Breast epithelium (tissue), 4 donors: ENCODE measurements at places on chromosomes 4 and X.

DNA sequence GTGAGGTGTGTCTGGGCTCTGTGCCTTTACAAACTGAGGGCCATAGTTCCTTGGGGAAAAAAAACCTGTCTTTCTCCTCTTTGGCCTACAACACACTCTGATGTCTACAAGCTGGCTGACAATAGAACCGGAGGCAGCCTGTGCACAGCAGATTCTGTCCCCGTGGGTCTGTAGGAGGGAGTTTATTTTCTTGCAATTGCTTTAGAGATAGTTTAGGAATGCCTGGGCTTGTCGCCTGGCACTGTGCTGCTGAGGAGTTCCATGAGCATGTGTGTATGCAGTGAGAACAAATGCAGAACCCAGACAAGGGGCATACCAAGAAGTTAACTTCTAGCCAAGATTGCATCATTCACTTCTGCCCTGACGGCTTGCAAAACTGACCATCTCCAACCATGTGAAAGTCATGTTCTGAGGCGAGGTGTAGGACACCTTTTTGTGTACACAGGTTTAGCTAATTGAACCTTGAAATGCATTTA, 54.1 kb downstream of the CCNI start:
- no peaks in the 10 kb centered on the region for H3K36me3 ChIP-seq
- no peak overlapping the region for H3K4me3 ChIP-seq
- DNase-seq, result peak; percentile 72
- no peaks in the 10 kb centered on the region for H3K27me3 ChIP-seq

GRCh38 chrX:118189000-118189399, 72.4 kb upstream of the KLHL13 start:
- peaks cover 3% of the 10 kb centered on the region for H3K27me3 ChIP-seq
- DNase-seq, result no peak
- H3K27ac ChIP-seq, result no peak overlapping the region
- H3K4me3 ChIP-seq, result no peak overlapping the region
- no peaks in the 10 kb centered on the region for H3K36me3 ChIP-seq

- no peak for DNase-seq
- H3K27me3 ChIP-seq, result no peaks in the 10 kb centered on the region
- H3K4me1 ChIP-seq, result no peaks in the 10 kb centered on the region
- H3K4me3 ChIP-seq, result no peak overlapping the region
Measured at GRCh38 chrX:41824551-41824950, 98.8 kb downstream of the CASK start.

DNA sequence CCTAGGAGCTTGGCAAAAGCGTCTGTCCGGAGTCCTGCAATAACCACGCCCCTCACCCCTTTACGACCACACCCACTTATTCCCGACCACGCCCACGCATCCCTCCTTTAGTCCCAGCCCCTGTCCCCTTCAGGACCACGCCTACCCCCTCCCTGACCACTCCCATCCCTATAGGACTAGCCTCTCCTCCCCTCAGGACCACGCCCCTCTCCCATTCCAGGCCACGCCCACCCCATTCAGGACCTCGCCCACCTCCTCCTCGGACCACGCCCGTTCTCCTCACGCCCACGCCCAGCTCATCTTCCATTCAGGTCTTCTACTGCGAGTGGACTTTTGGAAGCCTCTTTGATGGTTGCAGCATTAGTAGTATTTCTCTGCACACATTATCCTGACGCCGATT, 131.2 kb upstream of the STX18 start:
- DNase-seq, result no peak
- H3K27ac ChIP-seq, result no peak overlapping the region

GRCh38 chrX:54089191-54089590, 44.9 kb upstream of the PHF8 start:
- peaks cover 4% of the 10 kb centered on the region for H3K27me3 ChIP-seq
- no peaks in the 10 kb centered on the region for H3K4me1 ChIP-seq
- no peak for DNase-seq
- H3K27ac ChIP-seq, result no peak overlapping the region
- H3K4me3 ChIP-seq, result no peak overlapping the region
